ENCODE measurements at places on chromosomes 5 and 9.
A peak's percentile ranks its signal among the peaks of the same experiment; 100 is the strongest.

DNA sequence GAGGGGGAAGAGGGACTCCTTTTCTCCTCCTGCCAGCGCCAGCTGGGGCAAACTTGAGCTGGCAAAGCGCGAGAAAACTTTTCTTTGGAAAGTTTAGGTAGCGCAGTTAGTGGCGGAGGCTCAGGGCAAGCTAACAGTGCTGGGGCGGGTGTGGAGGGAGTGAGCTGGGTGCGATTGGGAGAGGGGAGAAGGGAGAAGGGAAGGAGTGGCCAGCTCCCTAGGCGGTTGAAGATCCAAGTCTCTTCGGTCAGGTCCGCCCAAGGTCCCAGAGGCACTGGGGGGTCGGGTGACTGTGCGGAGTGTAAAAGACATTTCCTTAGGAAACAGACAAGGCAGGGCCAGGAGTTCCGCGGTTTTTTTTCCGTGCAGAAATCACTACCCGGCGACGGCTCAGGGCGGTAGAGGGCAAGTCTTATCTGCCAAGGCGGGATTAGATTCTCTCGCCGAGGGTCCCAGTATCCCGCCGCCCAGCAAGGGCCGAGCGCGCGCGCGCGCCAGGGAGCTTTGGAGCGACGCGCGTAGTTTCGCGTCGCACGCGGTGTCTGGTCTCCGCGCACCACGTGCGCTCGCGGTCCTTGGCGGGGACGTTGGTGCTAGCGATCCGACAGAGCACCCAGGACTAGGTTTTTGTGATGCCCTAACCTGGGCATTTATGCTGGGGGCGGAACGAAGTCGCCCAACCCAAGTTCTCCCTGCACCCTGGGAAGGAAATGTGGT lies 33.6 kb upstream of the NFIB start:
- DNase-seq: no peak

DNA sequence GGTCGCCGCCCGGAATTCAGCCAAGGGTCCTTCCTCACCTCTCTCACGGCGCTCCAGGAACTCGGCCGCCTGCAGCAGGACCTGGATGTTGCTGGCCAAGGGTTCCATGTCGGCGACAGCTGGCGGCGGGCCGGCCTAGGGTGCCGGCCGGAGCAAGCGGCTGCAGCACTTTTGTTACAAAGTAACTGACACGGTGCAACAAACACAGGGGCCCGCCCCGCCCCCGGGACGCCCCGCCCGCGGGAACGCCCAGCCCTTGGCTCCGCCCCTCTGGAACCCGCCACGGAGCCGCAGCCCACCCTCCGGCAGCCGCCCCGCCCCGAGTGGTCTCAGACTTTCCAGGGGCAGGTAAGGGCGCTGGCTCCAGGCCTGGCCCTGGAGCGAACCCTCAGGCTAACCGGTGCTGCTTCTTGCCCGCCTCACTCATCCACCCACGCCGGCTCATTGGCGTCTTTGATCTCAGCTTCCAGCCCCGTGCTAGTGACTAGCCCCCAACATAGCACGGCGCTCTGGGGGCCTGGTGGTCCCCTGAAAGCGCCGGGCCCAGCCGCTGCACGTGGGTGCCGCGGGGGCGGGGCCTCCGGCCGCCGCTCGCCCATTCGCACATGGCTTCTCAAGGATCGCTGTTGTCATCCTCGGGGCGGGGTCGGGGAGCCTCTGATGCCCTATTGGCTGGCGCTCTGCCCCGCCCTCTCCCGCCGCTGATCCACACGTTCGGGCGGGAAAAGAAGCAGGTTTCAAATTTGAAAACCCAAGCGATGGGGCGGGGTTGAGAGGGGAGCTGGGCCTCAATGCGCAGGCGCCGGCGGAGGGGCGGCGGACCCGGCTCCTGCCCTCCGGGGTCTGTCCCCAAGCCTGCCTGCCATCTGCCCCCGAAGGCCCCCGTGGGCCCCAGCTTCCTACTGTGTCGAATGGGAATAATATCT lies at the start of gene MXD3:
MXD3 (minus strand) TSS at position 176 of the 926 bp plus-strand sequence; CDS start at position 108, 68 bp downstream.
- DNase-seq: peak; percentile 95

- DNase-seq: no peak
Observed at GRCh38 chr5:153086486-153086885, 404.0 kb upstream of the GRIA1 start.

DNA sequence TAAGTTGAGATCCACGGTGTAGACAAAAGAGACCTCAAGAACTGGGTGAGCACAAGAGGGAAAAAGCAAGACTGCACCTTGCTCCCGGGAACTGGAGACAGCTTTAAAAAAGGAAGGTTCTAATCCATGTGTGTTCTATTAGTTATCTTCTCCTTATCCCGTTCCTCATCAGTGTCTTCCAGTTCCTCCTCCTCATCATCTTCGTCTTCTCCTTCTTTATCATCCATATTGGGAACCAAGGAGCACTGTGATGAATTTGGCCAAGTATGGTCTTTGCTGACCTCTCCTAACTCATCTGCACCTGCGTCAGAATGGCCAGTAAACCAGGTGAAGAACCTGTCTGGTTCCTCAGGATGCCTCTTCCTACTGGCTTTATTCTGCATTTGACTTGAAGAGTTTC lies 22.1 kb downstream of the EHMT1 start:
- DNase-seq: no peak

DNA sequence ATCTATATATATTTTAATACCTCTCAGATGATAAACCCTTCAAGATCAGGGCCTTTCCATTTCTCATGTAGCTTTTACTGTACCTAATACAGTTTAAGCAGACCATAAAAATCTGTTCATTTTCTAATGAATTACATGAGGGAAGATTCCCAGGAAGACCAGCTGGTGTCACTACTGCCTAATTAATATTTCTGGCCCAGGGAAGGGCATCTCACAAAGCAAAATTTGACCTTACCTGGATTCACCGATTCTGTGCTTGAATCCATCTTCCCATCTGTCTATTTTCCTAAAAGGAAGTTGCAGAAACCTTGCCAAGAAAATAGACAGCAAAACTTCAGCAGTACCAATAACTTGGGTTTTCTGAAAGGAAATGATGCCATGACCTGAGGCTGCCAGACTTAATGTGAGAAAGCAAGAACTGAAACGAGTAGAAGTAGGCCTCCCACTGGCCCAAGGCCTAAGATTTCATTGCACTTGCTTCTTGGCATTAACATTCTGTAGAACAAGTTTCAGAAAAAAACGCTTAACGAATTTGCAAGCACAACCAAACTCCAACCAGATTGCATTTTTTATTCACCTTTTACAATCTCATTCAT lies 83.0 kb upstream of the GLIS3 start:
- no peak for DNase-seq

DNA sequence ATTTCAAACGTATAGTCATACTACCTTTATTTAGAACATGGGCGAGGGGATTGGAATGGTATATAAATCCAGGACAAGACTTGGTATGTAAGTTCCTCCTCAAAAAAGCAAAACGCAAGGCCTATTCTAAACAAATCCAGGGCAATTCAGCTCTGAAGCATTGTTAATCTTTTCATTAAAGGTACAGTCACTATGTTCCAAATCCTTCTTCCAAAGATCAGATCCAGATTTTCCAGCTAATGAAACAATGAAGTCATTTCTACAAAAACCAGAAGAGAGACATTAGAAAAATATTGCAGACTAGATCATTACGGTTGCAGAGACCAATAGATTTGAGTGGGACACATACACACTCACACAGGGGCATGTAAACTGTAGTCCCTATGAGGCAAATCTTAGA lies 116.1 kb upstream of the BNC2 start:
- DNase-seq: no peak

GRCh38 chr9:129752900-129753729 lies at the start of gene PTGES:
TSS of gene PTGES (minus strand) at chr9:129753042. CDS start at chr9:129753012, 30 bp downstream.
- DNase-seq: peak; percentile 43

- no peak for DNase-seq
Observed at GRCh38 chr9:86639899-86640379, 285.7 kb upstream of the TUT7 start.

DNA sequence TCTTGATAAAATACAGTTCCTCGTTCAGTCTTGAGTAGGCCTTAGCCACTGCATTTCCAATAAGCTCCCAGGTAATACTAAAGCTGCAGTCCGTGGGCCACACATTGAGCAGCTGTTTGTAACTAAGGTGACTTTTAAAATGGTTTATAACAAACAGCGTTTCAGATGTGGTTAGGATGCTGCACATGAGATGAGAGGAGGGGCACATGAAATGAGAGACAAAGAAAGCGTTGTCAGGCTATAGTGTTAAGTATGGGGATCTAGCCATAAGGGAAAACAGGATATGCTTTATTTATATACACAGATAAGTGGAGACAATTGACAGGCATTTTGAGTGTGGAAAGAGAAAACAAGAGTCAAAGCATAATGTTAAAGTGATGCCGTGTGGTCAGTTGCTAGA lies 89.9 kb downstream of the PAM start:
- no peak for DNase-seq

DNA sequence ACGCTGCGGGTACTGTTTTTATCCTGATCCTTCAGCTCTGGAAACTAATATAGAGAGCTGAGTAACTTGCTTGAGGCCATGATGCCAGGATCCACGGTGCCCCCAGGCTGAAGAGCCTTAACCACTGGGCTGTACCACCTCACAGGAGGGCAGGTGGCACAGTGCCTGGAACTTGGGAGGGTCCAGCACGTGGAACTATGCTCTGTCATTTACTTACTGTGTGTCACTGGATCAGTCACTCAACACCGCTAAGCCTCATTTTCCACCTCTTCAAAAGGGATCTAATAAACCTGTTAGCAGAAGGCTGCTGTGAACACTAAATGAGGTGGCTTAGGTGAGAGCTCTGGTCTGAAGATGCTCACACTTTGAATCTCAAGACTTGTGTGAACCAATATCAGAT lies 29.6 kb downstream of the KCNIP1 start:
- DNase-seq: no peak

- DNase-seq: no peak
Observed at GRCh38 chr5:150658699-150659265, 2.3 kb upstream of the MYOZ3 start.

DNA sequence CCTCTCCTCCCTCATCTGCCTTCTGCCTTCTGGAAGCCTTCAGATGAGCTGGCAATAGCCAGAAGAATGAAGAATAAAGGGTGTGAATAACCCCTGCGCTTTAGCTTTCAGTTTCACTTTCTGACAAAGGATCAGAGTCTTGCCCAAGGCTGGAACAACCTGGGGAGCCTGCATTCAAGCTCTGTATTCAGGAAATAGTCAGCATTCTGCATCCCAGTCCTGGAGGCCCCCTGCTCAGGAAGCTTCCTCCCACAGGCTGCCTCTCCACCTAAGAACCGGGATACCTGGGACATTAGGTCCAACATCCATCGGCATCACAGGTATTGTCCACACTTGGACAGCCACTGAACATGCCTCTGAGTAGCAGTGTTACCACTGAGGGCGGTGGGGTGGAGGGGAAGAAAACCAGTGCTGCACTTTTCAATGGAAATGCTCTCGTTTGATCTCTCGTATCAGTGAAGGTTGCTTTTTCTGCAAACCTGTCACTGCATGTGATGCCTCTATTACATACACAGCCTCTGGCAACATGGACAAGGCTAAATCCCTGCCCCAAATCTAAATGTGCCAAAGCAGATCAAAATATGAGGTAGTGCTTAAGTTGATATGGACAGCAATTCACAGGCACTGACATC lies 39.8 kb upstream of the ACO1 start:
- no peak for DNase-seq

GRCh38 chr5:139266236-139266635 lies 27.3 kb upstream of the MATR3 start:
- no peak for DNase-seq

DNA sequence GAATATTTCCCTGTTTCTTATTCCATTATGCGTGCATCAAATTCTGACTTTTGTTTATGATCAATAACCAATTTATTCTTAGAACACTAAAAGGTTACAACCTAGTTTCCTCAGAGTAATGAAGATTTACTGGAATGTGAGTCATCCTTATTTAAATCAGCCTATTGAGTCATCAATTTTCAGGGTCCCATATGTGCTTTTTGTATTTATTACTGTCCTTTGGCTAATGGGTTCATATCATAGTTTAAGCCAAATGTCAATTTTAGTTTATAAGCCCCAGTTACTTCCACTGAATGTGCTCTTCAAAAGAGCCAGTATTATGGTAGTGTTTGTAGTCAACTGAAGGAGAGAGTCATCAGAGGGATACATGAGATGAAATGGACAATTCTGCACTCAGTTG lies 359.2 kb downstream of the PRR16 start:
- no peak for DNase-seq

- DNase-seq: no peak
Observed at GRCh38 chr5:56350597-56351170, 117.6 kb upstream of the ANKRD55 start.

- DNase-seq: no peak
Observed at GRCh38 chr9:112558978-112559377, 72.4 kb downstream of the KIAA1958 start.

DNA sequence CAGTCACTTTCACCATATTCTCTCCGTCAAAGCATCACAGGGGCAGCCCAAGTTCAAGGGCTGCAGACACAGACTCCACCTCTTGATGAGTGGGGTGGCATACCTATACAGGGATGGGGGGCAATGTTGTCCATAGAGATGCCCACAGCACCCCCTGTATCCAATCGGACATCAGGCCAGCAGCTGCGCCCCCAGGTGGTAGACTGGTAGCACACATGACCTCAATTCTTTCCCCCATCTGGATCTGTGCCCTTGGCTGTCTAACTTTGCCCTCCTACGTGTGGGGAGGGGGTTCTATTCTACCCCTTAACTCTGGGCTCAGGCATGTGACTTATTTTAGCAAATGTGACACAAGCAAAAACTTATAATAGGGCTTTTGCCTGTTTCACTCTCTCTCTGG lies 84.0 kb upstream of the SLC25A48 start:
- no peak for DNase-seq

GRCh38 chr9:70639853-70640814 lies 225.7 kb upstream of the KLF9 start:
- DNase-seq: no peak

DNA sequence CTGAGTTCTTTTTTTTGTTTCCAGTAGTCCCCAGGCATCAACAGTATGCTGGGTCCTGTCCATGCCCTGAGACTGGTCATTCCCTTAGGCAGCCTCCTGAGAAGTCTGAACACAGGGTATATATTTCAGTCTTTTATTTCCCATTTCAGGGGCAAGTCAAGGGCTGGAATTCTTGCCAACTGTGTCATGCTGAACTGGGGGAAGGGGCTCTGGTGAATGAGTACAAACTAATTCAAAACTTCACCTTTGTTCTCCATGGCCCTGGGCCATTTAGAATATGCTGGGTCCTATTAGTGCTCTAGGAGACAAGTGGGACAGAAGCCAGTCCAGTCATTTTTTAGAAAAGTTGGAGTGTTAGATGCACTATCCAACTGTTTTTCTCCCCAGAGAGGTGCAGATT lies 170.3 kb downstream of the TMC1 start:
- no peak for DNase-seq

GRCh38 chr5:16883176-16883575 lies 52.9 kb downstream of the MYO10 start:
- DNase-seq: no peak

DNA sequence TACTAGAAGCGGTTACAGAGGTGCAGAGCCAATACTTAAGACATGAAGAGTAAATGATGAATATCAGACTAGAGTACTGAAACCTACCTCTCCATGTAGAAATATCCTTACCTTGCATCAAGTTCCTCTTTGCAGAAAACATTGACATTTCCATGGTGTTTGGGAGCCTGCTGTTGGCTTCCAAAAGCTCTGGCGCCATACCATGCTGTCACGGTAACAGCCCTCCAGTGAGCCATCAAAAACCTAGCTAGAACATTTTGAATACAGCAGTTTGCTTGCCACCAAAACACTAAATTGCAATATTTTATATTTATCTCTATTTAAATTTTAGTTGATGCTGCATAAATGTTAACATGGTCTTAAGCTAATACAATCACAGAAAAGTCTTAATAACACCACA lies 144.1 kb upstream of the LRRTM2 start:
- no peak for DNase-seq

- no peak for DNase-seq
Observed at GRCh38 chr5:99032234-99033013, 103.6 kb upstream of the CHD1 start.

- DNase-seq: no peak
Observed at GRCh38 chr5:1430121-1430795, 15.0 kb downstream of the SLC6A3 start.

All from stimulated activated CD8-positive, alpha-beta memory T cell treated with anti-CD3 and anti-CD28 coated beads, Interleukin-4, amount 100 ng/mL, for 24 hours (primary cell).